Adrenal gland (tissue), 19 donors: ENCODE measurements at places on chromosomes 4 and X.

DNA sequence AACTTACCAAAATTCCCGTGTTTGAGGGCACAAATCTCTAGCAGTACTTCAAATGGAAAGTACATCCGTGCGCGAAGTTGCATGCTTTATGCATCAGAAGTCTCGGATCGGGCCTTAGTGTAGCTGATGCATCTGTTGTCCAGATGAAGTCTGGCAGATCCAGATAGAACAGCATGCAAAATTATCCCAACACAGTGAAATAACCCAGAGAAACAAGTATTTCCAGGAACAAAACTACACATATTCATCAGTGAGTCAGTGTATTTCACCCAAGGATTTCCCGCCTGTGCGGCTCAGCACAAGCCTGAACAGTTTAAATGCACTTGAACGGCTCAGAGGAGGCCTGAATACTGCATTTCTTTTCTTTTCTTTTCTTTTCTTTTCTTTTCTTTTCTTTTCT is 27.4 kb upstream of the CLDN24 start:
- no peak for DNase-seq

DNA sequence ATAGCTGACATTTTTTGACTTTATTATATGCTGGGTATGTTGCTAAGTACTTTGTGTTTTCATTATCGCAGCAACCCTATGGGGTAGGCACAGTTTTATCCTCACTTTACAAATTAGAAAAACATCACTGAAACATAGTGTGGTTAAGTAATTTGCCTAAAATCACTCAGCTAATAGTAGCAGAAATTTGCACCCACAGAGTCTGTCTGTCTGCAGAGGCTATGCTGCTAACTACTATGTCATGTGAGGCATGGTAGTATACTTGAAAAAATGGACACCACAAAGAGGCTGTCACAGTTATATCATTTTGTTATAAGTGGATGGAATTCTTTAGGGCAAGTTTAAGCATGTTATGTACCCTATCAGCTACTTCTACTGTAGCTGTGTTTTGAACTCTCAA is 69.0 kb downstream of the STAG2 start:
- DNase-seq, result no peak

DNA sequence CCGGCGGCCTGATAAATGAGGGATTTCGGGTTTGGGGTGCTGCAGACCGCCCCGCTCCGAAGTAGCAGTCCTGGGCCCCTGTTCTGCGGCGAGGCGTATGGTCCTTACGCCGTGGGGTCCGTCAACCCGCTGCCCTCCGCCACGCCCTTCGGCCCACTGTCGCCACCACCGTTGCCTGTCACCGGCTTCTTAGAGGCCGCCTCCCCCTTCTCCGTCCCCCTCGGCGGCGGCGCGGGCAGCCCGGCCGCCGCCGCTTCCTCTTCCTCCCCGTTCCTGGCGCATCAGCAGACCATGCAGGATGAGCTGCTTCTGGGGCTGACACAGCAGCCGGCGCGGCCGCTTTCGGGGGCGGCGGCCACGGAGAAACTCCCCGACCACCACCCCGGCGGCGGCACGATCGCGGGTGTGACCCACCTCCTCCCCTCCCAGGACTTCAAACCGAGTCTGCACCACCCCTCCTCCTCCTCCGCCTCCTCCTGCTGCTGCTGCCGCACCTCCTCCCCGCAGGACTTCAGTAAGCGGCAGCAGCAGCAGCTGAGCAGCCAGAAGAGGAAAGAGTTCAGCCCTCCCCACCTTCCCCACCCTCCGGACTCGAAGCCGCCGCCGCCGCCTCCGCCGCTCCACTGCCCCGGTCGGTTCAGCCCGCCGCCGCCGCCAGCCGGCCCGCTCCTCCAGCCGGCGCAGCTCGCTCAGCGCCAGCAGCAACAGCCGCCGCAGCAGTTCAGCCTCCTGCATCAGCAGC is 549 bp downstream of the CPEB2 start:
- DNase-seq, result peak; percentile 84

- no peak for DNase-seq
Measured at GRCh38 chr4:172708184-172708583, 460.4 kb upstream of the GALNT7 start.

DNA sequence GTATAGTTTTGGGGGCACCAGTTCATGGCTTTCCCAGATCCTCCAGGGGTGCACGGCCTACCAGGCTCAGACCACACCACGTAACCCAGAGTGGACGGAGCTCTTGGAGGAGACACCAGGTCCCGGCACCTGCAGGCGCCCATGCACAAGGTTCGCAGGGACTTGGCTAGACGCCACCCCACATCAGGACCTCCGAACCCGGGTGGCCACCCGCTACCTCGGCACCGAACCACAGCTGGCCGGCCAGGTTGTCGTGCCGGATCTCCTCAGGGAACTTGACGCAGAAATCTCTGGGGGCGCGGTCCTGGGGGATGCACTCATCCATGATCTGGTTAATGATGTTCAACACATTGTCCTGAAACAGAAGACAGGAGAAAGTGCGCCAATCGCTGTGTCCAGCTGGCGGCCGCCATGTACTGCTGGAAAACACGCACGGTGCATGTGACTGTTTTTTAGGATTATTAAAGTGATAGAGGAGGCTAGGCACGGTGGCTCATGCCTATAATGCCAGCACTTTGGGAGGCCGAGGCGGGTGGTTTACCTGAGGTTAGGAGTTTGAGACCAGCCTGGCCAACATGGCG is 77.1 kb downstream of the ZFYVE28 start:
- DNase-seq, result no peak

- DNase-seq, result no peak
Measured at GRCh38 chr4:174532445-174532844, 10.2 kb upstream of the HPGD start.

DNA sequence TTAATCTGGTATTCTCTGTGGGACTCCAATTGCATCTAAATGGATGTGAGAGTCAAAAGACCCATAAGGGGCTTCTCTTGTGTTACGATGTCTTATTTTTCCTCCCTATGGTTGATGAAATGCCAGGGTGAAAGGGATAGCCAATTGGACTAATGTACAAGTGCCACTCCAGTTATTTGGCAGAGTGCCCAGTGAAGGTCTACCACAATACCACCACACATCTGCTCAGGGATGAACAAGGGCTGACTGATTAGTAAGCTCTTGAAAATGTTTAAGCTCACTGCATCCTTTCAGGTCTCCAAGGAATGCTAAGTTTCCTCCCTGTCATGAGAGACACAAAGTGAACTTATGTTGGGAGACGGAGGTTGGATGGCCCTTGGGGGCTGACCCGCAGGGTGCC is 57.8 kb downstream of the HEPH start:
- no peak for DNase-seq

DNA sequence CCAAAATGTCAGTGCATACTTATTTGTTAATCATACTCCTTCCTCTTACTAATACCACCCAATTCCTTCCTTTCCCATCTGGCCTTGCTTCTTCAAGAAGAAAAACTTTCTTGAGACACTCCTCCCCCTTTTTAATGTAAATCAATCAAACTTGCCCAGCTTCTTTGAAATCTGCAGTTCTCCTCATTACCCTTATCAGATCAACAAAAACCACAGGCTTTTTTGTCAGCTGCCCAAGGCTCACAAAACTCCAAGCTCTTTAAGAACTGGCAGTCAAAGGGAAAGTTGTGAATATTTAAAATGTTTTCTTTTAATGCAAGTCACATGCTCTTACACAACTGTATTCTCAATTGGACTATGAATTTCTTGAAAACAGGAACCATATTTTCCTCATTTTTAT is 11.3 kb upstream of the MYOZ2 start:
- no peak for DNase-seq

GRCh38 chrX:16593801-16594200 is 56.2 kb upstream of the S100G start:
- no peak for DNase-seq

DNA sequence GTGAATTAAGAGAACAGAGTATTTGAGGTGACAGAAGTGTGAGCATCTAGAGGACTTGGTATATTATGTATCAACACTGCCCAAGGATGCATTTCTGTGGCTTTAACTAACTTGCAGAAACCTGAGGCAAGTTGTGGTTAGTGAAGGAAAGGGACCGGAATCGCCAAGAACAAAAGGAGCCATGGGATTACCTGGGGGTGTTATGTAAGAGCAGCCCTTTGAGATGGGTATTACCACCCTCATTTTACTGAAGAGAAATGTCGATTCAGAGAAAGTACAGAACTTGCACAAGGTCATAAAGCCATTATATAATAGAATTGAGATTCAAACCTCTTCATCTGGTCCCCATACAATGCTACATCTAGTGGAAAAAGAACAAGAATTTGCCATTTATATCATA is 14.3 kb downstream of the TENM3 start:
- no peak for DNase-seq

DNA sequence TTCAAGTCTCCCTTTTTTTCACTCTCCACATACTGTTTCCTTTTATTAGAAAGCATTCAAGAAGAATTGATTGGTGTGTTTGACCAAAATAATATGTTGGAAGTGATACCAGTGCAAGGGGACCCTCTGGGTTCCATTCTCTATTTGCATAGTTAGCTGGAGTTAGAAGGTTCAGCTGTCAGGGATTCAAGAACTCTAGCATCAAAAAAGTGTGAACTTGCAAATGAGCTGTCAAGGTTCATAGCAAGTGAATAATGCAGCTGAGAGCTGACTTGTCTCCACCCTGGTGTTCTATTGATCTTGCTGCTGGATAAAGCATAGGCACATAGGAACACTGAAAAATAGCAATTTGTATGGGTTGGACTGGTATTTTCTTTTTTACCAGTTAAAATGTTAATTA is 73.2 kb downstream of the SORBS2 start:
- DNase-seq, result no peak

GRCh38 chrX:49862093-49862492 is 17.2 kb upstream of the USP27X start:
- no peak for DNase-seq

- DNase-seq, result no peak
Measured at GRCh38 chr4:120316416-120316815, 249.8 kb upstream of the MAD2L1 start.

- peak; percentile 29 for DNase-seq
Measured at GRCh38 chrX:8731559-8732395, at the start of gene ANOS1. Gene ANOS1, minus strand, starts transcription at chrX:8732137. Its CDS starts 101 bp downstream, at chrX:8732036.

- no peak for DNase-seq
Measured at GRCh38 chrX:67607466-67607865, 63.6 kb downstream of the AR start.

DNA sequence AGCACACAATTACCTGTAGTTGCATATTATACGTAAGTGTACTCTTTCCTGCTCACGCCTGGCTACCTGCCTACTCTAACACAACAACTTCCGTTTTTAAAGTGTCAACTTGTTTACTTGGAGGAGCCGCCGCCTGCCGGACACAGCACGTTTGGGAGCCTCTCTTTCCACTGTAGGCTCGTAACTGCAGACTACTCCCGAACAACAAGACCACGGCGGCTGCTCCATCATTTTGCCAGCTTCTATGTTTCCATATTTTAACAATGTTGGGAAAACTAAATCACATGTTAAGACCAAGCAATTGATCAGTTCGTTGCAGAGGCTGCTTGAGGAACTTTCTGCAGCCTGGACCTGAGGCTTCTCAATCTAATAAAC is 841 bp downstream of the MTNR1A start:
- DNase-seq, result no peak

DNA sequence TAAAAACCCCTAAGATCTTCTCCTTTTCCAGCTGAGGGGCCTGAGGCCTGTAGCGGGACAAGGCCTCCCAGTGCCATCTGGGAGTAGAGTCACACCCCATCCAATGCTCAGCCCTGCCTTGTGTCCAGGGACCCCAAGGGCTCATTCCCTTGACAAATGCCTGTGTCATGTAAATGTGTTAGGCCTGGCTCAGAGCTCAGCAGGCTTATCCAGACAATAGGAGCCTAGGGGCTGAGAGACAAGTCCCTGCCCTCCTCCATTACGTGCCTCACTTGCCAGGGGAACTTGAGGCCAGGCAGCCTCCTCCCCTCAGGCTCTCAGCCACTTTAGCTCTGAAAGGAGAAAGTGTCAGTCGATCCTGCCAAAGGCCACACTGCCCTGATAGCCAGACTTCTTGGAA is 166.8 kb upstream of the MAMLD1 start:
- no peak for DNase-seq

- no peak for DNase-seq
Measured at GRCh38 chr4:25925486-25926201, 11.6 kb downstream of the SMIM20 start.

DNA sequence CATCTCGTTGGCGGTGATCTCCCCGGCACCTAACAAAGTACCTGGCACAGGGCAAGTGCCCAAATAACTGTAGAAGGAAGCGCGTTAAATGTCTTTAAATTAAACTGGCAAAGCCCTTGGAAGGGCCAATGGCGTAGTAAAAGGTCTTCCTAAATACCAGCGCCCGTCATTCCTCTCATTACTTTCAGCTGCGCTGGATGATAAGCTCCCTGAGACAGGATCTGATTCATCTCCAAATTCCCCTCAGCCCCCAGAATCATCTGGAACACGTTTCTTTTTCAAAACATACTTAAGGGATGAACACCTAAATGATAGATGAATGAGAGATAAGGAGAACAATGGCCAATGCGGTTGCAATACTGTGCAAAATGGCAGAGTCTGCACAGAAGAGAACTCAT is 95.1 kb downstream of the AFAP1 start:
- no peak for DNase-seq
